ENCODE measurements at places on chromosomes 5 and 9.

GRCh38 chr5:54593779-54594178, 76.2 kb downstream of the SNX18 start:
- DNase-seq, result no peak

GRCh38 chr5:146283344-146283761, 55.3 kb upstream of the POU4F3 start:
- DNase-seq, result no peak

- peak; percentile 13 for DNase-seq
These were observed 60.0 kb upstream of the TUT7 start for GRCh38 chr9:86413971-86414880.

DNA sequence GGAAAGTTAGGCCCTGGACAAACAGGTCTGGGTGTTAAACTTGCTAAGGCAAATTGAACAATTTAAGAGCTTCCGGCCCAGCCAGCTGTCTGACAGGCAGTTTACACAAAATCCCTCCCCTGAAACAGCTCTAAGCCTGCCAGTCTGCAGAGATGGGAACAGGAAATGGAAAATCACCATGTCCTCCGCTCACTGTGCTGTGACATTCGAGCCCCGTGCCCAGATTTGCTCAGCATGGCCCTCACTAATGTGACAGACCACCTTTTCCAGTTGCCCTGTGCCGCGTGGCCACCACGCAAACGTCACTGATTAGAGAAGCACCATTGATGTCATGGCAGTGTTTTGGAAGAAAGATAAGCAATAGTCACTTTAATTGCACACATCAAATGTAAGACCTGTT, 41.0 kb downstream of the CCNJL start:
- peak; percentile 1 for DNase-seq

- no peak for DNase-seq
These were observed 3.7 kb upstream of the SCGB3A1 start for GRCh38 chr5:180595046-180595379.

DNA sequence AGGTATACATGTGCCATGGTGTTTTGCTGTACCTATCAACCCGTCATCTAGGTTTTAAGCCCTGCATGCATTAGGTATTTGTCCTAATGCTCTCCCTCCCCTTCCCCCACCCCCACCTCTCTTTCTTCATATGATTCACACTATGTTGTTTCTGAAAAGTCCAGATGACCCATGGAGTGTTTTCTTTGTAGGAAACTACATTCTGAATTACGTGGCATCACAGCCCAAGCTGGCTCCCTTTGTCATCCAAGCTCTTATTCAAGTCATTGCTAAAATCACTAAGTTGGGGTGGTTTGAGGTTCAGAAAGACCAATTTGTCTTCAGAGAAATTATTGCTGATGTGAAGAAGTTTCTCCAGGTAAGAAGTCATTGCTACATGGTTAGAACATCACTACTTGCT, 30.4 kb downstream of the RANBP17 start:
- DNase-seq, result no peak

- no peak for DNase-seq
These were observed 4.2 kb upstream of the NFIL3 start for GRCh38 chr9:91427873-91428272.
